WTC11 (cell line): ENCODE measurements at places on chromosomes 2 and 18. TPM values are rescaled to one million over a fixed set of nuclear protein-coding genes. Genes with fewer than 3 reads are reported as not detected.

DNA sequence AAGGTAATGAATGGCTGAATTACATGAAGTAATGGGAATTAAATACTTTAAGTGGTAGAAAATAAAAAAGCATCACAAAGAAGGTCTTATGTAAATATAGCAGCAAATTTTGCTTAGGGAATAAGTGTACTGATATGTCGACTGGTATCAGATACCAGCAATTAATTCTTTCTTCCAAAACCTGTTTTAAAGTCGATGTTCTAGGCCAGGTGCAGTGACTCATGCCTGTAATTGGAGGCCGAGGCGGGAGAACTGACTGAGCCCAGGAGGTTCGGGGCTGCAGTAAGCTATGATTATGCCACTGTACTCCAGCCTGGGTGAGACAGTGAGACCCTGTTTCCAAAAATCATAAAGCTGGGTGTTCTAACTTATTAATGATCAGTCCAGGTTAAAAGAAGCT is 30.3 kb downstream of the SP3 start:
- peaks cover 19% of the 10 kb centered on the region for H3K4me1 ChIP-seq
- no peaks in the 10 kb centered on the region for H3K27me3 ChIP-seq
- peaks cover 6% of the 10 kb centered on the region for H3K36me3 ChIP-seq

Gene CENPA
- total RNA-seq: 37.4 to 45.6 TPM (median 40.2 TPM) in 3 replicates

DNA sequence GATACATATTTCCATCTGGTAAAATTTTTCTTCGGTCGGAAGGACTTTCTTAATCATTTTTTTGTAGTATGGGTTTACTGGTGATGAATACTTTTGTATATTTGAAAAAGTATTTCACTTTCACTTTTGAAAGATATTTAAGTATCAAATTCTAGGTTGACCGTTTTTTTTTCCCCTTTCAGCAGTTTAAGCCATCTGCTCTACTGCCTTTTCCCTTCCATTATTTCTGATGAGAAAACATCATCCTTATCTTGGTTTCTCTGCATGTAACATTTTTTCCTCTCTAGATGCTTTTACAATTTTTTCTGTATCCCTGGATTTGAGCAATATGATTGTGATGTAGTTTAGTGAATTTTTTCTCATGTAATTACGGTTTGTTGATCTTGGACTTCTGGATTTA is 87.0 kb downstream of the MTX2 start:
- DNase-seq: no peak
- peaks cover 3% of the 10 kb centered on the region; the same call in 1 of the 2 replicates for H3K4me1 ChIP-seq
- no peak overlapping the region for H3K4me3 ChIP-seq
- peaks cover 18% of the 10 kb centered on the region for H3K36me3 ChIP-seq

- H3K27ac ChIP-seq: peak overlapping the region; percentile 66; the same call in 1 of the 2 replicates
- H3K4me1 ChIP-seq: peaks cover 76% of the 10 kb centered on the region
- H3K27me3 ChIP-seq: no peaks in the 10 kb centered on the region
- H3K4me3 ChIP-seq: no peak overlapping the region
- DNase-seq: no peak
Observed at GRCh38 chr2:200321780-200322534, 15.5 kb downstream of the SPATS2L start.

Gene EGR4
- 0.09 to 0.14 TPM (median 0.13 TPM) in 3 replicates for total RNA-seq

- no peak overlapping the region for H3K4me3 ChIP-seq
- H3K36me3 ChIP-seq: no peaks in the 10 kb centered on the region
- DNase-seq: no peak
Observed at GRCh38 chr2:70479816-70480215, 73.8 kb downstream of the TGFA start.

Gene RNF152
- total RNA-seq: 2.6 to 3.7 TPM (median 2.8 TPM) in 3 replicates

GRCh38 chr18:35581898-35582641 is 530 bp downstream of the GALNT1 start:
- DNase-seq: peak; percentile 22
- H3K4me1 ChIP-seq: peaks cover 14% of the 10 kb centered on the region
- H3K4me3 ChIP-seq: peak overlapping the region; percentile 77
- H3K27me3 ChIP-seq: peaks cover 14% of the 10 kb centered on the region

GRCh38 chr2:29923110-29923721 is 1.8 kb upstream of the ALK start:
- H3K4me1 ChIP-seq: peaks cover 13% of the 10 kb centered on the region
- no peak overlapping the region for H3K4me3 ChIP-seq
- DNase-seq: peak; percentile 69
- peaks cover 41% of the 10 kb centered on the region for H3K27me3 ChIP-seq
